ENCODE measurements at places on chromosomes 7 and 10.
A peak's percentile ranks its signal among the peaks of the same experiment; 100 is the strongest.

- DNase-seq, result no peak
Observed at GRCh38 chr10:35940141-35941041, 298.3 kb upstream of the FZD8 start.

- DNase-seq, result no peak
Observed at GRCh38 chr10:42974693-42975002, 102.2 kb upstream of the RET start.

DNA sequence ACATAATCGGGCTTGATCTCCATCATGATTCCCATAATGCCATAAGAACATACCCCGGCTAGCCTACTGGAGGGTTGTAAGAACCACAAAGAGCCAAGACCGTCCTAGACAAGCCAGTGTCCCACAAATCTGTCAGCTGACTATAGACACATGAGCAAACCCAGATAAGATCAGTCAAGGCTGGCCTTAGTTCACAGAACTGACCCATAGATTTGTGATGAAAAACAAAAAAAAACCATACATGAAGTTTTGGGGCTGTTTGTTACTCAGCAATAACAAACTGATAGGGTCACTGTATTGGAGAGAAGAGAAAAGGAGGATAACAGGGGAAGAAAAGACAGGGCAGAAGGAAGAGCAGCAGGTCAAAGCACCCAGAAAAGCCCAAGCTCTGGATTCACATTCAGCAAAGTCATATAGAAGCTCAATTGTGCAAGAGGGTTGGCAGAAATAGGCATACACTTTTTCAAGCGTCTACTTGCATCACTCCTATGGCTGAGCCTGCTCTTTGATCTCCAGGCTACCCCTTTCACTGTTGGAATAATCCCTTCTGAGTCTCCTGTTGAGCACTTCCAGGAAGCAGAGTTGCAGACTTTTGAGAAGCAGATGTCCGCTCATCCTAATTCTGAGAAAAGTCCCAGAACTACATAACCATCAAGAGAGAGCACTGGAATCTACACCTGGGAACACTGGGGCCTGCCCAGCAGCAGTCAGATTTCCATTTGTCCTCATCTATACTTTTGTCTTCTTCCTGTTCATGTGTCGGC, 122.0 kb upstream of the HABP2 start:
- no peak for DNase-seq

DNA sequence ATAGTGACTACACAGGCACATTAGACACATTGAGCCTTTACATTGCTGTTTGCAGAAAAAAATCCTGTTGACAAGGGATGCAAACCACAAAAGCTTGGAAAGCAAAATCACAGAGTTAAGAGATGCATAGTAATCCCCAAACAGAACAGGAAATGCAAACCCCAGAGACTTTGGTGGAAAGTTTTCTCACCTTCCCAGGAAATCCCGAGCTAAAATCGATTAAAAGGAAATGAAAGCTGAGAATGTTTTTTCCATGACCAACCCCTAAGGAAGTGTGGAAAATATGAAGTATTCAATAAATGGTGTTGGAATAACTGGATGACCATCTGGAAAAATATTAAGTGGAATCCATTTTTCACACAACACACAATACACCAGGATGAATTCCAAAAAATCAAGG, 598.7 kb downstream of the GRID1 start:
- DNase-seq, result no peak

DNA sequence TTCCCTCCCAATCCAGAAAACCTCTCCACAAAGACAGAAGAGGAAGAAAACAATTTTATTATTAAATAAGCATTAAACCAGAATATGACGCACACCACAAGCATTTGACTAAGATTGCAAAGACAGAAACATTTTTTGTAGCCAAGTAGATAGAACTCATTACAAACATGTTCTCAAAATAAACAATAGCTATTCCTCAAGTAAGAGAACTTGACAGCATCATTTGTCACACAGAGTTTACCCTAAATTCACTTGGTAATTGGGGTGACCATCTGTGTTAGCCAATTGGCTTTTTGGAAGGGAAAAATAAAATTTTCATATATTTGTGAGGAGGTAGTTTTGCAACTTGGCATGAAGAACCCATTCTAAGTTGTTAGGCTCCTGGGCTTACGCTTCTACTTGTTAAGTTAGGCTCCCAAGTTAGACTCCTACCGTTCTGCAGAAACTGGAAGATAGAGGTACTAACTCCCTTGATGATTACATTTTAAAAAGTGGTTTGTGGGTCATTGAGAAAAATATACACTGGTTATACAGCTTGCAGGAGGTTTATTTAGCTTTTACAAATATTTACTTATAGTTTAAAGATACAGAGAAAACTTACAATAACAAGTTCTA, 618.6 kb upstream of the CNTNAP2 start:
- DNase-seq, result peak; percentile 80

DNA sequence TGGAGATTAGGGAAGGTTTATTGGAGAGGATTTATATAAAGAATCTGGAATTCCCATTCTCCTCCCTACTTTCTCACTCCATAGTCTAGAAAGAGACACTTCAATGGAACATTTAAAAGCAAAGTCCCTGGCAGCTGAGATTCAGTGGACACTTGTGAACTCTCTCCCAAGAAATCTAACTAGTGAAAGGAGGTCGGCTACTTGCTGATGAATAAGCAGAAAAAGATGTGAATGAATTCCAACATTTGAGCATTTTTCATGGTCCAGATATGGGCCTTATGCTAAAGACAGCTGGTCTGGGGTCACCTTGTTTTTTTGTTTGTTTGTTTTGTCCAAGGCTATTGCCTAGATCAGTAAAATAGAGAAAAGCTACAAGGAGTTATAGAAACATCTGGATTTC, 141.1 kb upstream of the LRRTM3 start:
- DNase-seq, result no peak

DNA sequence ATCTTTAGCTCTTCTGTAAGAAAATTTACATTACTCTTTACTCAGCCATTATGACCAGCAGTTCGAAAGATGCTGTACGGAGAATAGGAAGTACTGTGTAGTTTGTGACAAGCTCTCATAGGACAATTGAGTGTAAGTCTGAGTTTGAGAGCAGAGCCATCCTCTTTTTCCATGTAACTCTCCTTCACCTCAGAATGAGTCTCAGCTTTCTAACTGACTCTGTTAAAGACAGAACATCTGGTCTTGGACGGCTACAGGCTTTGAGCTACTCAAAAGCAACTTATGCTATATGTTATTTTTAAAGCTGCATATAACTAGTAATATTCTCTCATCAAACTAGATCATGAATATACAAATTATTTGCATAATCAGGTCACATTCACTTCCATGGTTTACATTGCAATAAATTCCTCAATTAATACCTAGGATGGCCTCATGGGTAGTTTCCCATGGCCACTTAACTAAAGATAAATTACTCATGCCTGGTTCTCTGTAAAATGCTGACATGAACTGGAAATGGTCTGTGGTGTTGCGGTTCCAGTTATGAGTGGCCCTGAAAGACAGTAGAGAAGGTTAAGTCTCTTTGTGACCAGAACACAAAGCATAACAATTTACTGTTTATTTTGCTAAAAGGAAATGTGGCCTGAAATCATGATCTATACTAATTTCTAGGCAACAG, 358.7 kb downstream of the PHF14 start:
- no peak for DNase-seq

DNA sequence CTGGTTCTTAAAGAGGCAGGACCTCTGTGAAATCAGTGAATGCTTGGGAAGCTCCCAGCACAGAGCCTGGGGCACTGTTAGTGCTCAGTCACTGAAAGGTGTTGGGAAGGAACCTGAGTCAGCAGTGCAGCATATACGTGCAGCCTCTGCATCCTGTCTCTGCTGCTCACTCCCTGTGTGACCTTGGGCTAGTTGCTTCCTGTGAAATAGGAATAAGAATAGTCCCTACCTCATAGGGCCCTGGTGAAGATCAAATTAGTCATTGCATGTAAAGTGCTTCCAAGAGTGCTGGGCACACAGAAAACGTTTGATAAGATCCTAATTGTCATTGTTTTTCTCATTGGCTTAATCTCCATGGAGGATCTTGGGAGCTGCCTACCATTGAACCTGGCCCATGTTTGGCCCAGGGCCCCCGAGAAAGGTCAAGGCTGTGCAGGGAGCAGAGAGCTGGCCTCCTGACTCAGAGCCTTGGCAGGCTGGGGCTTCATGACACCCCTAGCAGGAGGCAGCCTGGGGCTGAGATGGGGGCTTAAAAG, 73.3 kb upstream of the COL13A1 start:
- DNase-seq, result peak; percentile 88

DNA sequence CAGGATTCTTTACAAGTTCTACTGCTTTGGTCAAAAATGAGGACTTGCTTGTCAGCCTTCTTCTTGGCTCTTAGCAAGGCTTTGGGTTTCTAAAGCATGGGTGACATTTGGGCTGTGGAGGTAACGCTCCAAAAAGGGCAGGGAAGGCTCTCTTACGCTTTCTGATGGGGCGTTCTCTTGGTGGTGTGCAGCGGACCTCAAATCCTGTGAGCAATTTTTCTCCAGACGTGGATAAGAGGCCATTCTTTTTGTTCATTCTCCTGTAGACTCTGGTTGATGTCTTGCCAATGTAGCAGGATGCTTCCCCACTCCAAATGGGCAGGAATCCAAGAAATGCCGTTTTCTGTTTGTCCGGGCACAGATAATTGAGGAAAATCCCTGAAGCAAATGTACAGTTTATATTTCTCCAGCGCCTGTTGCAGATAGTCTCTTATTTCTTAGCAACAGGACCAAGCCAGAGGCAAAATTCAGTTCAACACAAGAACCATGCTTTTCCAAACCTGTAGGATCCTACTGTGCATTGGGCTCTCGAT, 138.4 kb upstream of the NFE2L3 start:
- DNase-seq, result peak; percentile 59

GRCh38 chr10:64312876-64313275, 791.7 kb downstream of the REEP3 start:
- DNase-seq, result no peak

GRCh38 chr7:54390565-54390964, 151.6 kb upstream of the VSTM2A start:
- no peak for DNase-seq

DNA sequence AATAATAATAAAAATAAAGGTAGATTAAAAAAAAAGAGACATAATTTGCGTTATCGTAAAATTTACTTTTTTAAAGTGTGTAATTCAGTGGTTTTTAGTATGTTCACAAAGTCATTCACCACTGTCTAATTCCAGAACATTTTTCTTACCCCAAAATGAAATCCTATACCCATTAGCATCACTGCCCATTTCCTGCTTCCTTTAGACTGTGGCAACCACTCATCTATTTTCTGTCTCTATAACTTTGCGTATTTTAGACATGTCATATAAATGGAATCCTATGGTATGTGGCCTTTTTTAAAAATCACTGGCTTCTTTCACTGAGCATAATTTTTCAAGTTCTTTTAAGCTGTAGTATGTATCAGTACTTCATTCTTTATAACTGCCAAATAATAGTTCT, 53.6 kb downstream of the KAT6B start:
- no peak for DNase-seq

DNA sequence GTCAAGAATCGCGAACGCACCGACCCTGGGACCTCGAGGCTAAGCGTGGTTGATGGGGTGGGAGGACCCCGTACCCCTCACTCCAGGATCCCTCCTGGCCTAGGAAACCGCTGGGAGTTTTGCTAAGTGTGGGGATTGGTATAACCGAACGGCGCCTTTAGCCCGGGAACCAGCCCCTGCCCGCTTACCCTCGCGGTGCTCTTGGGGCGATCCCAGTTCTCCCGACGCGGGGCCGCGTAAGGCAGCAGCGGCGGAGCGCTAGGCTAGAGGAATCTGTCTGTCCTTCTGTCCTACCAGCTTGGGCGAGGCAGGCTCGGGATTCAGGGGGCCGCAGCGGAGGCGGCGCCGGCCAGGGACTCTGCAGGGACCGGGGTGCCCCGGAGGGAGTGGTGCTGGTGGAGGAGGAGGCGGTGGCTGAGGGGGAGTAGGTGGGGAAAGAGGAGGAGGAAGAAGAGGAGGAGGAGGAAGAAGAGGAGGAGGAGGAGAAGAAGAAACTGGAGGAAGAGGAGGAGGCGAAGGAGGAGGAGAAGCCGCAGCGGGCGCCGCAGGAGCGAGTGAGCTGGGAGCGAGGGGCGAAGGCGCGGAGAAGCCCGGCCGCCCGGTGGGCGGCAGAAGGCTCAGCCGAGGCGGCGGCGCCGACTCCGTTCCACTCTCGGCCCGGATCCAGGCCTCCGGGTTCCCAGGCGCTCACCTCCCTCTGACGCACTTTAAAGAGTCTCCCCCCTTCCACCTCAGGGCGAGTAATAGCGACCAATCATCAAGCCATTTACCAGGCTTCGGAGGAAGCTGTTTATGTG, 439 bp upstream of the EMX2 start:
- peak; percentile 84 for DNase-seq

- no peak for DNase-seq
Observed at GRCh38 chr10:11698691-11699549, 43.3 kb upstream of the ECHDC3 start.

- no peak for DNase-seq
Observed at GRCh38 chr7:130127821-130128317, 57.5 kb downstream of the KLHDC10 start.

DNA sequence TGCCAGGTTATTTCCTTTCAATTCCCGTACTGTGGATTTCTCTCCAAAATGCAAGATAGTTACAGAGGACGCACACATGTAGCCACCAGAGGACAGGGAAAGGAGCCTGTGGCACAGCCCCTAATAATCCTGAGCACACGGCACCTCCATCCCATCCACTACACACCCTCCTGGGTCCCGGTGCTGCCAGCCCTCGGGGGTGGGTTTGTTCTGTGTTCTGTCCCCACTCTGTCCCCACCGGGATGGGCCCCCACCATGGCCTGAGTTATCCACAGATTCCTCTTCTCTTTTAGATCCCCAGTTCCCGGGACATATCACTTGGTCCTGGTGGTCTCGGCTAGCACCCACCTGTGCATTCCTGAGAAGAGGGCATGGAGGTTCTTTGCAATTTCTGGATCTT, 196.9 kb upstream of the PPP2R2D start:
- no peak for DNase-seq
